ENCODE measurements at places on chromosomes 12 and 14.

DNA sequence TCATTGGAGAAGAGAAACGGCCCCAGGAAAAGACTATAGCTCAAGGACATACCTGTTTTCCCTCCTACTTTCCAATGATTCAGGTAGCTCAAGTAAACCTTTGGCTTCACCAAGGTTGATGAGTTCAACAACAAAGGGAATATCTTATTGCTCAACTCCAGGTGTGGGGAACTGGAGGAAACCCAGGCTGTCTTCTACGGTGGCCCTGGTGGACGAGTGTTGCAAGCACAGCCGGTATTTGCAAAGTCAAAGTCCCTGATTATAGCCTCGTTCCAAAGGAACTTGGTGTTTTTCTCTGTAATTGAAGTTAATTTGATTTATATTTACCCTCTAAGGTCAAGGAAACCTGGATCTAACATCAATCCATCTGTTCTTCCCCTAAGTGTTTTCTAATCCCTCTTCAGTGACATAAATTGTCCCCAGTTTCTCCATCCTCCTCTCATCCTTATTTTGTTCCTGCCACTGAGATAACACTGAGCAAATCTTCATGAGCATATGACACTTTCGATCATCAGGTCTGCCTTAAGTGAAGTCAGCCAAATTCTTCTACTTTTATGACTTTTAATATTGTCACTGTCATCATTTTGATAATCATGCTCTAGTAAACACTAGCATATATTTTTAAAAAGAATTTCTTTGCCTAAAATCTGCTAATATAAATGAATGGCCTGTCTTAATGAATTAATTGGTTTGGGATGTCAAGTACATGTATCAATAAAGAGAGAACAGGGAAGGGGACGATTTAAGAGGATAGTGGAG is 174.6 kb upstream of the TBX3 start:
- DNase-seq: no peak

- no peak for DNase-seq
These were observed 7.2 kb downstream of the NDRG2 start for GRCh38 chr14:21017528-21018245.

GRCh38 chr14:99718811-99719192 is 34.7 kb downstream of the CYP46A1 start:
- DNase-seq: no peak

GRCh38 chr12:52971679-52972329 is 22.9 kb downstream of the KRT18 start:
- peak; percentile 46 for DNase-seq

DNA sequence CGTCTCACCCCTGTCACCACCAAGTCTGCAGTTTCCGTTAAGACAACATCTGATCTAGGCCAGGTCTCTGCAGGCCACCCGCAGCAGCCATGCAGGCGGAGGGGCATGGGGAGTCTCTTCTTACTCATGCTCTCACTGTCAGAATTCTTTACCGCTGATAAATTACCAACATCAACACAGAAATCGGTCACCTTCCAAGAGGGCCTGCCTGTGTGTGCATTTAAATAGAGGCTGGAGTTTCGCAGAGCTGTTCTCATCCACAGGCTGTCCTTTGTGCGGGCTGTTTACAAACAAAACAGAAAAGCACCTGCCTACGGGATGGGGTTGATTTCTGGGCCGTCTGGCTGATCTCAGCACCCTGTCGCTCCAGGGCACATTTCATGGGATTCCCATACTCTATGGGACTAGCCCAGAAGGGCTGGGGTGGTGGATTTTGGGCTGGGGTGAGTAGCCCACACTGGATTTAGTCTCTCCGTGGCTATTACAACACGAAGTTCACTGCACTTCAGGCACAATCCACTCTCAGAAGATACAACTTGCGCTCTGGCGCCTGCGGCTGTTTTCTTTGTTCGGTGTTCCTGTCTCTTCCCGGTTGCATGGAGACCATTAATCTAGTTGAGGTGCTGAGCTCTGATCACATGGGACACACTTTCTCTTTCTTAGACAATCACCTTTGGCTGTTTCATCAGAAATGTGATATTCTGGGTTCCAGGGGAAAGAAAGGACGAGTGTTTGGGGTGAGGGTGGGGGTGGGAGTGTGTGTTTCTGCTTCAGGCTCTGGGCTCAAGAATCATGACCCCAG is 331.1 kb downstream of the GLT1D1 start:
- DNase-seq: no peak

- peak; percentile 95 for DNase-seq
These were observed 18.6 kb downstream of the PPFIBP1 start for GRCh38 chr12:27542628-27543027.

GRCh38 chr12:71840231-71840847 is 780 bp downstream of the TBC1D15 start:
- DNase-seq: peak; percentile 86

- DNase-seq: no peak
These were observed 582.0 kb downstream of the BCL11B start for GRCh38 chr14:98689951-98690350.

DNA sequence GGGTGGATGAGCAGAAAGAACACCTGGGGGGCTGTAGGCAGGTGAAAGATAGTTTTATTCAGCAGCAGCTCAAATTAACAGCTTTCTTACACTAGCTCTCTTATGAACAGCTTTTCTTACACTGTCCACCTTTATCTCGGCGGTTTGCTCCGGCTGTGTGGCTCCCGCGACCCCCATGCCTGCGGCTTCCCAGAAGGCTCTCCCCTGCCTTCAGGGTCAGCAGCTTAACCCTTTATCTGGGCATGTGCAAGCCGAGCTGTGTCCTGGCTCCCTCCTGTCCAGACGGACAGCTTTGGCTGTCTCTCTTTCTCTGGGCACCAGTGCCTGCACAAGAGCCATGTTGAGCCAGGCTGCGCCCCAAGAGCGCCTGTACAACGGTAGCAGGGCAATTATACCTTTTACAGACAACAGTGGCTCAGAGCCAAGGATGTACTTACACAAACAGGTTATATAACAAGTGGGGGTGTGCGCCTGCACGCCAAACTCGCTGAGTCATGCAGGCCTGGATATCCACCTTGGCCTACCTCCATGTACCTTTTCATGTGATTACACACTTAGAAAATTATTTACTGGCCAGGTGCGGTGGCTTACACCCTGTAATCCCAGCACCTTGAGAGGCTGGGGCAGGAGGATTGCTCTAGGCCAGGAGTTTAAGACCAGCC is 28.5 kb upstream of the KLHL42 start:
- no peak for DNase-seq

GRCh38 chr12:88764781-88765480 is 184.7 kb upstream of the KITLG start:
- DNase-seq: peak; percentile 22

DNA sequence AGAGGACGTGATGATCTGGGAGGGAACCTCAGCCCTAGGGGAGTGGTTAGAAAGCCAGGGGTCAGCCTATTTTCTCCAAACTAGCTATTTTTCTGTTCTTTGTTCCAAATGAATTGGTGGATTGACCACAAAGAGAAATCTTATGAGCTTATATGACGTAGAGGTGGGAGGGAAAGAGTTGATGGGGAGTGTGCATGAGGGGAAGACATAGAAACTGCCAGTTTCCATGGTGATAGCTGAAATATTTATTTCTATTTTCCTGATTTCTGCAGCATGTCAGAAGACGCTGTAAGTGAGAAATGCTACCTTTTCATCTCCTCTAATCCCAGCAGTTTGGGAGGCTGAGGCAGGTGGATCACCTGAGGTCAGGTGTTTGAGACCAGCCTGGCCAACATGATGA is 51.4 kb upstream of the CISTR start:
- no peak for DNase-seq

DNA sequence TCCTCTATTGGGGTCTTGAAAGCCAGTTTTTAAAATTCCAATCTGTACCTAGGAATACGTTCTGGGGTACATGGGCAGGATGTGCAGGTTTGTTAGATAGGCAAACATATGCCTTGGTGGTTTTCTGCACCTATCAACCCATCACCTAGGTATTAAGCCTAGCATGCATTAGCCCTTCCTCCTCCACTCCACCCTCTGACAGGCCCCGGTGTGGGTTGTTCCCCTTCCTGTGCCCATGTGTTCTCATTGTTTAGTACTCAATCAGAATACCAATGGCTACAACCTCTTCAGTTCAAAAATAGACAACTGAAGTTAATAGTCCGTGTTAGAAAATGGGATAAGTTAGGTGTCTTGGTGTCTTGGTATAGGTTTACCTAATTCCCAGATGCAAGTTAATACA is 3.4 kb downstream of the NTS start:
- no peak for DNase-seq

- no peak for DNase-seq
These were observed 1.6 kb upstream of the HOXC12 start for GRCh38 chr12:53952871-53953734.

DNA sequence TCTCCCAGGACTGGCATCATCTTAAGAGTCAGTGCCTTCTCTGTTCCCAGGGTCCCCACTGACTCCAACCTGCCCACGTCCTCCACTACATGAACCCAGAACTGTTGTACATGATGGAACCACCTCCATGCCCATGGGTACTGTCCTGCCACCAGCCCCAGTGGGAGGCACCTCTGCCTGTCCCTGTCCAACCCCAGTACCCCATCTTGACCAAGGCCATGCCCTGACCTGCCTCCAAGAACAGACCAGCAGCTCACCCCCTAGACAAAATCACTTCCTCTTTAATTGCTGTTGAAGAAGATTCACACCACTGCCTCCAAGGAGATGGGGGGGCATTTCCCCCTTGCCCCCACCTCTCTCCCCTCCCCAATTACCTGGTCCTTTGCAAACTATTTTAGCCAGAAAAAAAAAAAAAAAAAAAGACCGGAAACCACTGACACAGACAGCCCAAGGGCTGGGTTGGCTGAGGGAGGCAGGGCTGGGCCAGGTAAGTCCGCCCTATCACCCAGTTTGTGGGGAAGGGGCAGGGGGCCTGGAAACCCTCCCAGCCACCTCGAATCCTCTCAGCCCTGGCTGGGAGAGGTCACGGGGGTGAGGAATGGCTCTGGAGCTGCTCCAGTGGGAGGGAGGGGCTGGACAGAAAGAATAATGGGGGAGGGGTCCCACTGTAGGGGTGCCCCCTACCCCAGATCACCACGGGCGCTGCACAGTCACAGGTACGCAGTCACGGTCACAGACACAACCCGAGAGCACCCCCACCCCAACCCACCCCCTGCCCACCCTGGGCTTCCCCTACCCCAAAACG is 13.4 kb downstream of the AGAP2 start:
- no peak for DNase-seq

- peak; percentile 89 for DNase-seq
These were observed 134.0 kb downstream of the SRGAP1 start for GRCh38 chr12:63978519-63978918.

- DNase-seq: no peak
These were observed 11.7 kb downstream of the HDAC7 start for GRCh38 chr12:47808050-47808449.

GRCh38 chr12:27841392-27841882 is 61.4 kb upstream of the MANSC4 start:
- peak; percentile 31 for DNase-seq

DNA sequence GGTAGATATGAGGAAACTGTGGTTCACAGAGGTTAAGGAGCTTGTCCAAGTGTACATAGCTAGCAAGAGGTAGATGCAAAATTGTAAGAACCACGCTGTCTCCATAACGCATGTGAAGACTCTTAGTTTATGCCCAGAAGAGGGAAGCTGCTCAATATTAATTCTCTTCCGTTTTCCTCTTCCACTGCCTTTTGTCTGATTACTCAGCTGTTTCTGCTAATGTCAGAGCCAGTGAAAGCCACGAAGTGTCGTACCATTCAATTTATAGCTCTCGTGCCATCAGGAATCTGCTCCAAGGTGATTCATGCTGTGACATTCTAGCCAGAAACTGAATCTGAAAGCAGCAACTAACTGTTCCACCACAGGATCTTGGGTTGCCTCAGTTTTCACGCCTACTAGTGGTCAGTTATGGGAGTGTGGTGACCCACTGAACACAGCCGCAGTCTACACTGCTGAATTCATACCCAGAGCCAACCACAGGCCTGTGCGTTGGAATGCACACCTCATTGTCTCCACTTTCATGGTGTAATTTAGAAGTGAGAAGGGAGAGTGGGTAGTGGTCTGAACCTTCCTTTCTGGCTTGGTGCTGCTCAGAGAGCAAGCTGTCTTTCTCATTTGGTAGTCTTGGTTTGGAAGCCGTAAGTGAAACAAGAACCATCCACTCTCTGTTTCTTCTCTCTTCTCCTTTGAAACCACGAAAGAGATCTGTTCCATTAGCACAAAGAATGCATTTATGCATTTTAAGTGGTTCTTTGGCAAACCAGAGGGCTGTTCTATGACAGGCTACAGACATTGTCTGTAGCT is 74.2 kb upstream of the NAP1L1 start:
- peak; percentile 79 for DNase-seq

DNA sequence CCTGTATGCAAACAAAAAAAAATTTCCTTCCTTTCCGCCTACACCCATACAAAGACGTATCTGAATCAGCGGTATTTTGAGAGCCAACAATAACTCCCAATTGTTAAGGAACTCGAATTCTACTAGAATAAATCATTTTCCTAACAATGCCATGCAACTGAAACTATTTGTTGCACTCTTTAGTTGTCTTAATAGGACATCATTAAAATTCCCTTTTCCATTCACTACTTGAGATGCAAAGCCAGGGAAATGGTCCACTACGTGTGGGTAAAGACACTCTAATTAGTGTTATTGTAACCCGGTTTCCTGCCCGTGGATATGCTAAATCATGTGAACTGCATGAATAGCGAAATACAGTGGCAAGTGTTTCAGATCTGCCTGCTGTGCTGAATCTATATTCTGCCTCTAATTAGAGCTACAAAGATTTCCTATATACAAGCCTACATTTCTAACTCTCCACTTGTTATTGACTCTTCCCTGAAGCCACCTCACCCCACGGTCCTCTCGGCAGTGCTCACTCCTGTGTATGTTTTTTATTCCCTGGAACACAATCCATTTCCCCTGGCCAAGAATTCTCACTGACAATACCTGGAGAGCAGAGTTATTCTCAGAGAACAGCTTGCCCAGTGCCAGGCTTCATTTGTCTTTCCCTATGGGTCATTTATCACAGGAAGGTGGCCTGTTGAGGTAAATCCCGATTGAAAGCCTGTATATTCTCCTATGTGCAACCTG is 168.3 kb downstream of the PAWR start:
- no peak for DNase-seq

DNA sequence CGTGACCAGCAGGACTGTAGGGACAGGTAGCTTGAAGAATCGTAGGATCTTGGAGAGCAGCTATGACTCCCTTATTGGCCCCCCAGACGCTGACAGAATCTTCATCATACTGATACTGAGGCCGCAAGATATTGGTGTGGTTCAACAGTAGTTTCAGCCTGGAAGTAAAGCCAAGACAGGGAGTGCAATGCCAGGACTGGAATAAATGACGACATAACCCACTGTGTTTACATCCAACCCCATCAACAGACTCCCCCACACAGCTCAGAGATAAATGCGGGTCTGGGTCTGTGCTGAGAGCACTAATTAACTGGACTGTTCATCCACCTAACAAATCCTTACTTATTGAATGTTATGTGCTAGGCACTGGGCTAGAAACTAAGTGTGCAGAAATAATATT is 16.6 kb downstream of the NOXRED1 start:
- no peak for DNase-seq

DNA sequence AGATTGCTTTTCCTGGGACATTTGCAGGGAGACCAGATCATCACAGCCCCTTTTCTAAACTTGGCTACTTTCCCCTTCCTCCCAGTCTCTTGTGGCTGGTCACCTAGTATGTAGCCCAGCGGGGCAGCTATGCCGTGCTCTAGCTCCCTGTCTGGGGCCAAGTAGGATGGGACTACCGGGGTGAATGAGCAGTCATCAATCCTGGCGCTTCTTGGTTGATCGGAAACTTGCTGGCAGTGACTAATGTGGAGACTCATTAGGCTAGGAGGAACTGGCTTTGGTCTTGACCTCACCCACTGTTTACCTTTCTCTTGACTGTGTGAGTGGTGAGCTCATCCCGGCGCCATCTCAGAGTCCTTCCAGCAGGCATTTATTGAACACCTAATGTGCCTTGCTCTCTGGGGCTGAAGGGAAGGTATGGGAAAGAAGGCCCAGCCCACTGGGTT is 15.9 kb downstream of the PLEKHG3 start:
- DNase-seq: peak; percentile 88
